ENCODE measurements at places on chromosomes 12 and 14. TPM values are rescaled to one million over a fixed set of nuclear protein-coding genes. Genes with fewer than 3 reads are reported as not detected.

DNA sequence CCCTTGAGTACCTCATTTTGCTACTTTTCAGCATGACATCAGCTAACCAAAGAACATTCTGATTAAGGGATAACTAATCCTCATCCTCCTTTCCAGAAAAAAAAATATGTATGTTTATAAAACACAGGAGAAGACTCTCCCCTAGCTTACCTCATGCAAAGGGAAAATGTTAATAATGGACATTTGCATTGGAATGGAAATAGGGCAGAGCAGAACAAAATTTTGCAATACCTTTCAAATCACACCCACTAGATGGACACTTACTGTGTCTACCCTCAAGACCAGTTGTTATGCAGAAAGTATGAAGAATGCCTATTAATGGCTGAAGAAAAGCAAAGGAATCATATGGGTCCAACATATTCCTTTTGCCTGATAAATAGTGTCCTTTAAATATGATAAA is 8.9 kb upstream of the SLCO1A2 start:
- no peak for DNase-seq
- H3K4me3 ChIP-seq, result no peak overlapping the region

DNA sequence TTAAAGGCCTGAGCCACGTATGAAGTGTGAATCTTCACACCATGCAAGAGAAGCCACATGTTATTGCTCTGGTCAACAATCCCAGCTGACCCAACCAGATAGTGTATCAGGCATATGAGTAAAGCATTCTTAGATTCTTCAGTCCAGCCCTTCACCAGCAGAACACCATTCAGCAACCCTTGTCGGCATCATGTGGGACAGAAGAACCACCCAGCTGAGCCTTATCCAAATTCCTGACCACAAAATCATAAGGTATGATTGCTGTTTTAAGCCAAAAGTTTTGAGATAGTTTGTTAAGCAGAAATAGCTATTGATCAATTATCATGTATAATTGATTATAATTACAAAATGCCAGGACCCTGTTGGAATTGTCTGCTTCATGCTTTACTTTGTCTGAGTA is 664.9 kb downstream of the VRK1 start:
- H3K4me3 ChIP-seq, result no peak overlapping the region
- H3K27ac ChIP-seq, result no peak overlapping the region
- no peaks in the 10 kb centered on the region for H3K27me3 ChIP-seq
- H3K36me3 ChIP-seq, result no peaks in the 10 kb centered on the region

DNA sequence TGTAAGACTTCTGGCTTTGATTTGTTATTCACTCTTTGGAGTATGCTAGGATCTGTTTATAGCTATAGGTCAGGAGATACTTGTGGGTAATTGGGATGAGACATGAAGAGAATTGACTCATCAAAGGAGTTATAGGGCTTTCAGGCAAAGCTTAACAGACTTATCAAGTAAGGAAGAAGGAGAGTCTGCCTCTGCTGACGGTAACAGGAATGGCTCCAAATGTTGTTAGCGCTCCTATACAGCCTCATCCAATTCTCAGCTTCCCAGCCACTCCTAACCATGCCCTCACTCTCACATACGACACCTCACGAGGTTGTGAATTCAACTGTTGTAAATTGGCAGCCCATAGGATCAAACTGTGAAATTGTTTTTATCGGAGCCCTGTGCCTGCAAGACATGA is 140.5 kb downstream of the KCNA5 start:
- no peak overlapping the region for H3K27ac ChIP-seq
- no peak for DNase-seq
- H3K4me3 ChIP-seq, result no peak overlapping the region
- no peaks in the 10 kb centered on the region for H3K4me1 ChIP-seq

DNA sequence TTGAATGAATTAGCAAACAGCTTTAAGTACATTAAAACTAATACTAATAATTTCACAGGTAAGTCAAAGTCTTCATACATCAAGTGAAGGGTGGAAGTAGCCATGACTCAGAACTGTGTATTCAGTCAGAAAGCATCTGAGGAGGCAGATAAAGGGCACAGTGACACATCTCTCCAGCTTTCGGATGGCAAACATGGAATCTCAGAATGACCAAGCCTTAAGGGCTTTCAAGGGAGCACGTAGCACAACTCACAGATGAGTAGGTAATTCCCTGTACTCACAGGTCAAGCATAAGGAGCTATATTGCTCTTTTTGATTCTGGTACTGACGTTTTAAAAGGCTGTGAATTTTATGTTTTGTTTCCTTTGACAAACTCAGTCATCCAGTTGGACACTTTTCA is 56.0 kb downstream of the MDGA2 start:
- H3K27ac ChIP-seq, result no peak overlapping the region
- no peak for DNase-seq
- H3K4me1 ChIP-seq, result no peaks in the 10 kb centered on the region
- no peaks in the 10 kb centered on the region for H3K27me3 ChIP-seq
- no peak overlapping the region for H3K4me3 ChIP-seq

DNA sequence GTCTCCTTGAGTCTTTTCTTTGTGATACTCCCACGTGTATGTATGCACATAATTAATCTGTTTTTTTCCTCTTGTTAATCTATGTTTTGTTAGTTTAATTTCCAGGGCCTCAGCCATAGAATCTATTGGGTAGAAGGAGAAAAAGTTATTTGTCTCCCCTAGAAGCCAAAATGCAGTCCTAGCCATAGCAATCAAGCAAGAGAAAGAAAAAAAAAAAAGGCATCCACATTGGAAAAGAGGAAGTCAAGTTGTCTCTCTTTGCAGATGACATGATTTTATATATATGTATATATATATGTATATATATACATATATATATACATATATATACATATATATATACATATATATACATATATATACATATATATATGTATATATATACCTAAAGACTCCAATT is 25.4 kb upstream of the ETV6 start:
- H3K27me3 ChIP-seq, result no peaks in the 10 kb centered on the region
- no peak overlapping the region for H3K27ac ChIP-seq
- H3K4me3 ChIP-seq, result no peak overlapping the region
- no peaks in the 10 kb centered on the region for H3K4me1 ChIP-seq
- no peaks in the 10 kb centered on the region for H3K36me3 ChIP-seq

GRCh38 chr14:78983126-78983525 is 813.0 kb downstream of the NRXN3 start:
- H3K4me3 ChIP-seq, result no peak overlapping the region
- no peak overlapping the region for H3K27ac ChIP-seq
- H3K27me3 ChIP-seq, result no peaks in the 10 kb centered on the region
- no peaks in the 10 kb centered on the region for H3K4me1 ChIP-seq
- H3K36me3 ChIP-seq, result no peaks in the 10 kb centered on the region

- peaks cover 4% of the 10 kb centered on the region for H3K4me1 ChIP-seq
- H3K27ac ChIP-seq, result no peak overlapping the region
- H3K4me3 ChIP-seq, result no peak overlapping the region
- no peaks in the 10 kb centered on the region for H3K27me3 ChIP-seq
Observed at GRCh38 chr14:95008445-95009217, 148.7 kb downstream of the DICER1 start.

DNA sequence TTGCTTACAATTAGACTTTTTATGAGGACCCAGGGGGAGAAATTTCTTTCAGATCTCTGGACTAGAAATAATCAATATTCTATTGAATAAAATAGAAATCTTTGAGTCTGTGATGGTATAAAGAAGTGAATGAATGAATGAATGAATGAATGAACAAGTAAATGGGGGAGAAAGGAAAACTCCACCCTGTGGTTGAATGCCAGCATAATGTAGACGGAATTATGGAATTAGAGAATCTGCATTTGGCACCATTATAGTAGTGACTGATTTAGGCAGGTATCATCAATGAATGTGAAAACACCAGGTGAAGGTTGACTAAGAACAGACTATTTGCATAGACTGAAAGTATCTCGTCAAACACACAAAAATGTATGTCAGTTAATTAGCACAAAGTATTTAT is 135.0 kb downstream of the FBXL14 start:
- no peaks in the 10 kb centered on the region for H3K4me1 ChIP-seq
- H3K27ac ChIP-seq, result no peak overlapping the region
- no peaks in the 10 kb centered on the region for H3K36me3 ChIP-seq
- H3K4me3 ChIP-seq, result no peak overlapping the region
- H3K27me3 ChIP-seq, result no peaks in the 10 kb centered on the region

DNA sequence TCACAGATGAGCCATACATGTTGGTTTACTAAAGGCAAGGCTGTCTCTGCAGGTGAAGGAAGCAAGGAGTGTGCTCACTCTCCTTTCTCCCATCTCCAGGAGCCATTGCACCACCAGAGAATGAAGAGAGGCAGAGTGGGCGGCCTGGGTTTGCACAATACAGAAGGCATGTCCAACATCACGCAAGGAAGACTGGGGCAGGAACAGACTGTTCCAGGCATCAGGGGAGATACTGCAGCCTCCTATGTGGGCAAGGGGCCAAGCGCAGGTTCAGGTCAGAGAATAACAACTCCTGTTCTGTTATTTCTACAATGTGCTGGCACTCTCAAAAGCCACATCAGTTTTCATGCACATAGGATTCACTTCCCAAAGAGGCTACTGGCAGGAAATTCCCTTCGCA is 1.7 kb upstream of the TMEM229B start:
- H3K4me1 ChIP-seq, result no peaks in the 10 kb centered on the region
- H3K4me3 ChIP-seq, result no peak overlapping the region
- H3K27ac ChIP-seq, result no peak overlapping the region
- H3K36me3 ChIP-seq, result no peaks in the 10 kb centered on the region
- H3K27me3 ChIP-seq, result no peaks in the 10 kb centered on the region
- no peak for DNase-seq

Gene ACVRL1
- polyA plus RNA-seq, result 8.0 TPM

Gene KSR2
- not detected for polyA plus RNA-seq

Gene SERPINA6
- 0.68 TPM for polyA plus RNA-seq

DNA sequence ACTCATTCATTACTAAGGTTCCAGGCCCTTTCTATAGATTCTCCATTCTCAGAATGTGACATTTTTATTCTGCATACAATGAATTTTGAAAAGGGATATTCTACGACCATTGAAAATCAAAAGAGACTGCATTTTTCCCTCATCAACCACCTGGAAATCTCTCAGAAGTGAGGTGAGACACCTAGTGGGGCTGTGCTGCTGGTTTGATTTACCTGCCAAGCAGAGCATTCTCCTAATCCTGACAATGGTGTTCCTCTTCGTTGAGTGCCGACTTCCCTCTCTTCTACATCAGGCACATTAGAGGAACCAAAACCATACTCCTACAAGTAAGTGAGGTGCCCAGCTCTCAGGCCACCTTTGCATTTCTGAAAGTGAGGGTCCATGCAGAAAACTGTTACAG is 14.9 kb downstream of the CKB start:
- peak; percentile 5 for DNase-seq
- H3K36me3 ChIP-seq, result no peaks in the 10 kb centered on the region

Gene ADGRD1
- polyA plus RNA-seq, result 12.2 TPM

Gene SDR9C7
- not detected for polyA plus RNA-seq

Gene TMTC2
- 2.0 TPM for polyA plus RNA-seq

GRCh38 chr14:51069055-51069454 is 25.9 kb downstream of the TRIM9 start:
- no peak overlapping the region for H3K4me3 ChIP-seq
- H3K36me3 ChIP-seq, result no peaks in the 10 kb centered on the region
- H3K27me3 ChIP-seq, result no peaks in the 10 kb centered on the region
- H3K27ac ChIP-seq, result no peak overlapping the region
- DNase-seq, result no peak

DNA sequence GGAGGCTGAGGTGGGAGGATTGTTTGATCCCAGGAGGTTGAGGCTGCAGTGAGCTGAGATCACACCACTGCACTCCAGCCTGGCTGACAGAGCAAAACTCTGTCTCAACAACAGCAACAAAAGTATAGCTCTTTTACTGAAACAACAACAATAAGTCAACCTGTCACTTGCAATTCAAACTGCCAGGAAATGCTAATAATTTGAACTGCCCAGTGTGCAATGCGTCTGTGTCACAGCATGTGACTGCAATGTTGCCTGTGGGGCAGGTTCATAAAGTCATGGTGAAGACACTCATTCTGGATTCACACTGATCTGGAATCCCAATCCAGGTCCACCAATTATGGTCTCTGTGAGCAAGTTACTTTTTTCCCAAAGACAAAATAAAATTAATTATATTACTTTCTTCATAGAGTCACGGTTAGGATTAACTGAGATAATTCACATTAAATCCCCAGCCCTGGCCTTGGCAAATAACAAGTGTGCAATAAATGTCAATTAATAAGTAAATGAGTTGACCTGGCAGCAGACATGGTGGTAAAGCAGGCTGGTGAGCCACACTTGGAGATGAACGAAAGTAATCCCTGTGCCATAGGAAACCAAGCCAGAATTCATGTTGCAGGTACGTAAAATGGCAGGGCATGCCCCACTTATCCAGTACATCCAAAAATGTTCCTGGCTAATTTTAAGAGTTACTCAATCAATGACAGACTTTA is 89.1 kb upstream of the CPSF6 start:
- no peak overlapping the region for H3K27ac ChIP-seq
- no peaks in the 10 kb centered on the region for H3K27me3 ChIP-seq
- H3K4me3 ChIP-seq, result no peak overlapping the region

DNA sequence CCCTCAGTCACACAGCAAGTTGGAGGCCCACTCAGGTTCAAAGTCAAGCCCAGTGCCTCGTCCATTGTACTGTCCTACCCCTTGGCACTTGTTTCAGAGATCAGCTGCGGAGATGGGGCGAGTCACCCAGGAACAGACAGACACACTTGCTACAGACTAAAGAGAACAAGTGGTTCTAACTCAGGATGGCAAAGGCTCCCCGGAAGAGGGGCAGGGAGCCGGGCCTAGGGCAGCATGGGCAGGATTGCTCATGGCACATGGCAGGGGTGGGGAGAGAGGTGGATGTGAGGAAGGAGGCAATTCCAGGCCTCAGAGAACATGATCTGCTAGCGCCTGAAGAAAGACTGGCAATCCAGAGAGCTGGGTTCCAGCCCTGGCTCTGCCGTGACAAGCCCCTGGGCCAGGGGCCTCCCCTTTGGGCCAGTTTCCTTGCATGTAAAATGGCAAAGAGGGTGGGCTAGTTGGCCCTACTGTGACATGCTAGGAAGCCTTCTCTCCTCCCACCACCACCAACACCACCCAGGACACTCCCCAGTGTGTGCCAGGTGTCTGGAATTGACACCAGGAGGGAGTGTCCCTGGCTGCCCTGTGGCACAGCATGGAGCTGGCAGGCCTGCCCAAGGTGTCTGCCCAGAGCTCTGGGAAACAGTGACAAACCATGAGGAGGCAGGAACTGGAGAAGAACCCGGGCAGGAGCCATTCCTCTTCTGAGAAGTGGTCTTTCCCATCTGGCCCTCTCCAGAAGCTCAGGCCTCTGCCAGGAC is 24.0 kb upstream of the IRF2BPL start:
- H3K4me1 ChIP-seq, result no peaks in the 10 kb centered on the region
- no peak for DNase-seq
- H3K36me3 ChIP-seq, result no peaks in the 10 kb centered on the region
- no peak overlapping the region for H3K4me3 ChIP-seq
- no peaks in the 10 kb centered on the region for H3K27me3 ChIP-seq

Measured in ovary (tissue), 10 donors.